ENCODE measurements at places on chromosomes 2 and 18.

GRCh38 chr2:170739507-170740046, 24.4 kb downstream of the SP5 start:
- DNase-seq: no peak

GRCh38 chr2:153235516-153235915, 243.0 kb downstream of the RPRM start:
- DNase-seq: no peak

- DNase-seq: no peak
These were observed 4.6 kb downstream of the FN1 start for GRCh38 chr2:215431290-215431689.

DNA sequence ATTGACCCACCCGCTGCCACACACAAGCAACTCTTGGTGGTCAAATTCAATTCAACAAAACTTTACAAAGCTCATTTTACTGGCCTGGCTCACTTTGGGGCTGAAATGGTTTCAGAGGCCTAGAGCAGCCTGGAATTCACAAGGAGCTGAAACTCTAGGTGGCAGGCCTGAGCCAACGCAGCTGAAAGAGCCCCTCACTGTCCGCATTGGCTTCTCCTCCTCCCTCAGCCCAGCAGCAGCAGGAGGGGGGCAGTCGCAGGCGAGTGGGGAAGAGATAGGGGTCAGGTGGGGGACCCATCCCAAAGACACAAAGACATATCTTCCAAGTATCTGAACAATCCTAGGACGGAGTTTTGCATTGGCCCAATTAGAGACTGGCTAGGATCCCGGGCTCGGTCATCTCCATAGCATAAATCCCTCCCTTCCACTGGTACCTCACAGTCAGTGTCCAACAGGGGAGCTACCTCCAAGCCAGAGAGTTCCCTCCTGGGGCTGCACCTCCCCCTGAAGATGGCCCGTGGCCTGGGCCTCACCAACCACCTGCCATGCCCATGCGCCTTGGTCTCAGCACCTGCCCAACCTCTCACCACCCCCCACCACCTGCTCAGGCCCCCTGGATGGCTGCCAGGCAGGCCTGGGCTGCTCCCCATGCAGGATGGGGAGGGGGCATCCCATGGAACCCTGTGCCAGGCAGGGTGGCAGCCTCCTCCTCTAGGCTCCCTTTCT, 113.4 kb downstream of the ZBTB7C start:
- no peak for DNase-seq

- DNase-seq: no peak
These were observed 17.7 kb downstream of the VPS54 start for GRCh38 chr2:64001382-64002101.

GRCh38 chr2:157228946-157229345, 28.6 kb upstream of the GALNT5 start:
- DNase-seq: no peak

DNA sequence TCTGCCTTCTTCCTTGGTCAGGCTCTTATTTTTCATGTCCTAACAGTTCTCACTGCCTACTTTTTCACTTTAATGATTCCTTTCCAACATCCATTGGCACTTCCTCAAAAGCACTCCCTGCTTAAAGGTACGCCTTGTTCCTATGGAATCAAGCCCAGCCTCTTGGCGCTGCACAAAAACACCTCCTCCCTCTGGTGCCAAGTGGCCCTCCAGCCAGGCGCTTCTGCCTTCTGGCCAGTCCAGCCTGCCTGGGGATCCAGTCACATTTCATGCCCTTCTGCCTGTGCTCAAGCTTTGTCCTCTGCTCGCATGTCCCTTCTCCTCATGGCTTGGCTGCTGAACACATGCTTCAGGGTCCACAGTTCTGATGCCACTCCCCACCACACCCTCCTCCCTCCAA, 6.3 kb downstream of the TPRKB start:
- no peak for DNase-seq

- DNase-seq: no peak
These were observed 27.2 kb downstream of the ANKRD29 start for GRCh38 chr18:23635283-23636070.

- no peak for DNase-seq
These were observed 90.3 kb downstream of the MAPRE2 start for GRCh38 chr18:35131387-35132020.

- DNase-seq: no peak
These were observed 57.4 kb upstream of the EPAS1 start for GRCh38 chr2:46239847-46240181.

- no peak for DNase-seq
These were observed 145.3 kb upstream of the ZNF521 start for GRCh38 chr18:25497151-25497794.

DNA sequence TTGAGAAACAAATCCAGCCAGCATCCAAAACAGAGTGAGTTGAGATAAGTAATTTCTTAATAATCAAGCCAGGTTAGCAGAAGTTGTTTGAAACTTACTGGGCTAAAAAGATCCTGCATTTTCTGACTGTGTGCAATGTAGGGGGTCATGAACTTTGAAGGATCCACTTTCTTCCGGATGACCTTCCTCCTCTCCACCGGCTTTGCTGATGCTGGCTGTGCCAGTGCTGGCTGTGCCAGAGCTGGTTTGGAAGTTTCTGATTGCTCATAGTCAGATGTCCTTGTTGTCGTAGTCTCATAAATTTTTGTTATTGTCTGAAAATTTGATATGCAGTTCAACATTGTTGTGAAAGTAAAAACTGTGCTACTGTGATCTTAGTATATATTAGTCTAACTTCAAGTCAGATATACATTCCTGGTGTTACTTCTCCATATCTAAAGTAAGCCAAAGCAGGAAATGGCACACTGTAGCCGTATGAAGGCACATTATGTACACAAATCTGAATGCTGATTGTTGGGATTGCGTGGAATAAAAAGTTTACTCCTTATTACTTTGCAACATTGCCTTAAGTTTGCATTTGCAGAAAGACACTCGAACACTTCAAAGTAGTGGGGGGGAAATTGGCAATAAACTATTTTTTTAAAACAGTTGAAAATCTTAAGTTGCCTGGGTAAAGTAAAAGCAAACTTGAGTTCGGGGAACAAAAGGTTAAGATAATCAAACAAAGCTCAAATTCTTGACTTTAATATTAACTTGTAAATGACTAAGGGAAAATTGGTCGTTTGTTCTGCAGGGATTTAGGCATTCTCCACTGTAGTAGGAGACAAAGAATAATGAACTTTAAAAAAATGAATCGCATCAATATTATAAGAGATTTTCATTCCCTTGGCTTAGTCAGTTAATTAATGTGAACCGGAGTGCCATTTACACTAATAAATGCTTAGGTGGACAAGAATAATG, 6.4 kb downstream of the NEB start:
- no peak for DNase-seq

- DNase-seq: no peak
These were observed 97.9 kb downstream of the ATAD2B start for GRCh38 chr2:23828986-23829385.

DNA sequence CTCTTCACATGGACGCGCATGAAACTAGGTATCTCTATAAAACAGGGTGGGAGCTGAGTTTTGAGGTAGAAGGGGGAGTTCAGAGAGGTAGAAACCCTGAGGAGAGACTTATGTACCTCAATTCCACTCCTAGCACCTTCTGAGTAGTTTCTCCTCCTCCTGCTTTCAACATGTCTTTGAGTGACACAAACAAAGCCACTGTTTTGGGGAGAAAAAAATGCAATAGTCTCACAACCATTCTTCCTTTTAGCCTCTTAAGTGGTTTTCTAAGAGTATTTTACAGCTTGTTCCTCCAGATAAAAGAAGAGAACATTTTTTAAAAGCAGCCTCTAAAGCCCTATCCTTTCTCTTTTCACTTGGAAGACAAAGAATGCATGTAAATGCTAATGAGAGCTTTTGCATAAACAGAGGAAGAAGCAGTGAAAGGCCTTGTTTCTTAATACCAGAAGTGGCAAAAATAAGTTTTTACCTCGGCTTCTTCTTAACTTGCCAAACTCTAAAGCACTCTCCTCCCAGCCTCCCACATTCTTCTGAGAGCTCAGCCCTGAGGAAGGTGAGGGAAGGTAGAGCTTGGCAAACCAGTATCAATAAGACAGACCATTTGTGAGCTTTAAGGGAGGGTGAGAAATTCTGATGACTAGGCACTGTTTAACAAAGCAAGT, 1304.4 kb upstream of the ACVR2A start:
- no peak for DNase-seq

DNA sequence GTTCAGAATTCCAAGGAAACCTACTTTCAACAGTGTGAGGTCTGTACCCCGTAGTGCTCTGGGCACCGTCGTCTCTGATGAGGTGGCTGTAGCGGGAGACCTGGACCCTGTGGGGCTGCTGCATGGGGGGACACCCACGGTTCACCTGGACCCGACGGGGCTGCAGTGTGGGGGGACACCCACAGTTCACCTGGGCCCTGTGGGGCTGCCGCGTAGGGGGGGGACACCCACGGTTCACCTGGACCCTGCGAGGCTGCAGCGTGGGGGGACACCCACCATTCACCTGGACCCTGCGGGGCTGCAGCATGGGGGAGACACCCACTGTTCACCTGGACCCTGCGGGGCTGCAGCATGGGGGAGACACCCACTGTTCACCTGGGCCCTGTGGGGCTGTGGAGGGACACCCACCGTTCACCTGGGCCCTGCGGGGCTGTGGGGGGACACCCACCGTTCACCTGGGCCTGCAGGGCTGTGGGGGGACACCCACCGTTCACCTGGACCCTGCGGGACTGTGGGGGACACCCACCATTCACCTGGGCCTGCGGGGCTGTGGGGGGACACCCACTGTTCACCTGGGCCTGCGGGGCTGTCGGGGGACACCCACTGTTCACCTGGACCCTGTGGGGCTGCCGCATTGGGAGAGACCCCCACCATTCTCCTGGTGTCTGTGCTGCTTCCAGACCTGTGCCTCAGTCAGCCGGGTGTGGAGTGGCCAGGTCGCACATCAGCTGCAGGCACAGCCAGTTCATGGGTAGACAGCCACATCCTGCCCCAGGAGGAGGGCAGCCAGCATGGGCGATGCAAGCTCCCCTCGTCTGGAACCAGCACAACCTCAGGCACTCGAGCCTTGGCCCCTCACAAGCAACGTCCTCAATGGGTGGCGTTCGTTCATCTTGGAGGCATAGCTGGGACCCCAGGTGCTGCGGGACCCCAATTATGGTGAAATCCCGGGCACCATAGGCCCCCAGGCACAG, 114.5 kb downstream of the TMEM18 start:
- no peak for DNase-seq

- no peak for DNase-seq
These were observed 38.3 kb downstream of the CRACDL start for GRCh38 chr2:98897746-98898145.

GRCh38 chr2:13638181-13638580, 921.4 kb downstream of the TRIB2 start:
- no peak for DNase-seq

DNA sequence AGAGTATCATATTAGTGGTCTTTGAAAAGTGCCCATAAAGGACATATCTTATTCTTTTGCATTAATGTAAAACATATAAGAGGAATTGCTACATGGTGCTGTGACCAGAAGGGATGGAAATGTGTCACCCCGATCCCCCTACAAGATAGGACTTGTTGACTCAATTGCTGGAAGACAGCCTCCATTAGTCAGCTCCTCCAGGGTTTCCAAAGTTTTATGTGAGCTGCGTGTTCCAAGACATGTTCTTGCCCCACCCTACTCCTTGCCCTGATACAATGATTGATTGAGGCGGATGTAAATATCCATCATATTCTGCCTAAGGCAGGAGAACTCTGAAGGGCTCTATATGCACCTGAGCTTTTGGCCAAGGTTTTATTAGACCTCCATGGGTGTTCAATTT, 541.0 kb upstream of the ZEB2 start:
- DNase-seq: no peak

GRCh38 chr2:62765619-62766376, 60.3 kb downstream of the EHBP1 start:
- no peak for DNase-seq

DNA sequence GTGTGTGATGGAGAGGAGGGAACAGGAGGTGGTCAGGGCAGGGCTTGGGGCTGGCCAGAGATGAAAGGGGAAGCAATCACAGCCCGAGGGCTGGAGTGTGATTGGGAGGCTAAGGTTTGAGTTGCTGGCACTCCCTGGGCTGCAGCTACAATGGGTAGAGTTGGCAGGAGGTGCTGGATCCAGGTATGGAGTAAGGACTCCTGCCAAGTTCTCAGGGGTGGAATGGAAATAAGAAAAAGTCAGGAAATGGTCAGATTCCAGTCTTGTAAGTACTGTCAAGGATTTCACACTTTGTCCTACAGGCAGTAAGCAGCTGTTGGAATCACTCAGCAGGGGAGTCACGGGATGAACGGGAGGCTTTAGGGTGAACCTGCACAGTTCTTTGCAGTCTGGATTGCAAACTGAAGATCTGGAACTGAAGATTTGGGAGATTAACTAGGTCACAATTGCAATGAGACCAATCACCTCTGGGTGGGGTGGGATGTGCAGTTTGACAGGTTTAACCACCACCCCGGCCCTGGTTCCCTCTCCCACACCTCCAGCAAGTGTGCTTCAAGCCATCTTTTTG, 10.9 kb upstream of the INPP5D start:
- no peak for DNase-seq

DNA sequence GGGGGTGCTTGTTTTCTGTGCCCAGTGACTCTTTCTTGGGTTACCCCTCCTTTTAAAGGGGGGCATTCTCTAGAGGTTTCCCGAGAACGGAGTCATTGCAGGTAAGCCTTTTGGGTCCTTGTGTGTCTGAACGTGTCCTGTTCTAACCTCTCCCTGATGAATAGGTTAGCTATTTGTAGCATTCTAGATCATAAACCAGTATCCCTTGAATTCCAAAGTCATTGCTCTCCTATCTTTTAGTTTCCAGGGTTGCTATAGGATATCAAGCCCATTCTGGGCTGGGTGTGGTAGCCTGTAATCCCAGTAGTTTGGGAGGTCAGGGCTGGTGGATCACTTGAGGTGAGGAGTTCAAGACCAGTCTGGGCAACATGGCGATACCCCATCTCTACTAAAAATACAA, 65.9 kb upstream of the YWHAQ start:
- no peak for DNase-seq

DNA sequence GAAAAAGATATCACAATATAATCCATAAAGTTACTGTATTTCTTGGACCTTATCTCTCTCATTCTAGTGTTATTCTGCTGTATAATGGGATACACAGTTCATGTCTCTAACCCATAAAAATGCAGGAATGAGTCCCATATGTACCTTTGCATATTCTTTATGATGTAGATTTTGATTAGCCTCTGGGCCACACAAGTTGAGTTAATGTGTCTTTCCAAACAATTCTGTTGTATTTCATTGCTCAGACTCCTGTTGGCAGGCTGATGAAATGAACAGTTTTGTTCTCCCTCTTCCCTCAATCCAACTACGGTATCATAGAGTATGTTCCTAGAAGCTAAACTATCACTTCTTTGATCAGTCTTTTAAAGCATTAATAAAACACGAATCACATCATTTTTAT, 113.2 kb upstream of the SATB2 start:
- DNase-seq: no peak
